ENCODE measurements at places on chromosomes 6 and 20. TPM values are rescaled to one million over a fixed set of nuclear protein-coding genes. Genes with fewer than 3 reads are reported as not detected.

ATAT1 gene
- total RNA-seq: 2.2 TPM

GRCh38 chr6:25324066-25324762, 45.0 kb downstream of the CARMIL1 start:
- no peak for DNase-seq

- DNase-seq: no peak
Measured at GRCh38 chr6:44061375-44062104, 65.7 kb downstream of the MRPL14 start.

NMBR gene
- total RNA-seq: not detected

DNA sequence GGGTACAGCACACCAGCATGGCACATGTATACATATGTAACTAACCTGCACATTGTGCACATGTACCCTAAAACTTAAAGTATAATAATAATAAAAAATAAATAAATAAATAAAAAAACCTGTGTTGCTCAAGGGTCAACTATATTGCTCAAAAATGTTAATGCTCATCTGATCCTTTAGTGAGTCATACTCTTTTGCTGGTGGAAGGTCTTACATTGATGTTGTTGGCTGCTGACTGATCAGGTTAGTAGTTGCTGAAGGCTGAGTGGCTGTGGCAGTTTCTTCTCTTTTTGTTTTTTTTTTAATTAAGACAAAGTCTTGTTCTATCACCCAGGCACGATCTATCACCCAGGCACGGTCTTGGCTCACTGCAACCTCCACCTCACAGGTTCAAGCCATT, 29.6 kb upstream of the SMIM26 start:
- DNase-seq: no peak

- DNase-seq: no peak
Measured at GRCh38 chr20:57410398-57410920, 19.3 kb downstream of the RBM38 start.

PXT1 gene
- total RNA-seq: under 0.01 TPM

TTBK1 gene
- total RNA-seq: not detected

GRCh38 chr6:153135681-153136080, 4.6 kb upstream of the RGS17 start:
- DNase-seq: no peak

Data from lung microvascular endothelial cell (primary cell).